Non-pigmented ciliary epithelial cell (primary cell): ENCODE measurements at places on chromosomes 5 and 9.

DNA sequence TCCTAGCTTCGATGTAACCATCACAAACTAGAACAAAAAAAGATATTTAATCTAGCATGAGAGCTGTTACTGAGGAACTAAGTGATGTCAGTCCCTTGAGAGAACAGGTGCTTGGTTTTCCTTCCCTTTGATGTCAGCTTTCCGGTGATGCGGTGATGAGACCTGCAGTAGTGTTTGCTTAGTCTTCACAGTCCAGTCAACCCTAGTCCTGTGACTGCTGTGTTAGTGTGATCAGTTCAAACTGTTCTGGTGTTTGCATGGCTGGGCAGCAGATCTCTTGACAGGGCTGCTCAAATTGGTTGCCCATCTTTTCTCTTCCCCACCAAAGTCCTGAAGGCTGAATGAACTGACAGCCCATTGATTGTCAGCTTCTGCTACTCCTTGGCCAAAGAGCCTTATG is 608.6 kb upstream of the DAB2 start:
- DNase-seq: no peak

- DNase-seq: no peak
Measured at GRCh38 chr9:71662082-71662481, 106.2 kb downstream of the CEMIP2 start.

DNA sequence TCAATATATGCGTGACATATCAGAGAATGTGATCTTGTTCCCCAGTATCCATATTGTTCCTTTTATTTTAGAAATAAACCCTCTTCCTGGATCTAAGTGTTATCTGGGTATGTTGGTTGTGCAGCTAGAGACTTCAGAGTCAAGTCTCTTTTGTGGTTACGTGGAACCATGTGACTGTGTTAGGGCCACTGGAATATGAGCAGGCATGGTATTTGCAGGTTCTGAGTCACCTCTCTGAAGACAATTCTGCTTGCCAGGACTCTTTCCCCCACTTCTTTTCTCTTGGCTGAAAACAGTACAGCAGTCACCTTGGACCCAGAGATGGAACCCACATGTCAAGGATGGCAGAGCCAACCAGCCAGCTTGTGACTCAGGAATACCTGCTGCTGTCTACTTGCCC is 59.7 kb downstream of the ATP10B start:
- DNase-seq: no peak

- no peak for DNase-seq
Measured at GRCh38 chr9:93776256-93776655, 178.9 kb downstream of the BARX1 start.
